Stimulated activated CD4-positive, alpha-beta T cell treated with anti-CD3 and anti-CD28 coated beads, Interleukin-15, amount 100 ng/mL, for 1 hour (primary cell): ENCODE measurements at places on chromosomes 3 and 15.
A peak's percentile ranks its signal among the peaks of the same experiment; 100 is the strongest.

DNA sequence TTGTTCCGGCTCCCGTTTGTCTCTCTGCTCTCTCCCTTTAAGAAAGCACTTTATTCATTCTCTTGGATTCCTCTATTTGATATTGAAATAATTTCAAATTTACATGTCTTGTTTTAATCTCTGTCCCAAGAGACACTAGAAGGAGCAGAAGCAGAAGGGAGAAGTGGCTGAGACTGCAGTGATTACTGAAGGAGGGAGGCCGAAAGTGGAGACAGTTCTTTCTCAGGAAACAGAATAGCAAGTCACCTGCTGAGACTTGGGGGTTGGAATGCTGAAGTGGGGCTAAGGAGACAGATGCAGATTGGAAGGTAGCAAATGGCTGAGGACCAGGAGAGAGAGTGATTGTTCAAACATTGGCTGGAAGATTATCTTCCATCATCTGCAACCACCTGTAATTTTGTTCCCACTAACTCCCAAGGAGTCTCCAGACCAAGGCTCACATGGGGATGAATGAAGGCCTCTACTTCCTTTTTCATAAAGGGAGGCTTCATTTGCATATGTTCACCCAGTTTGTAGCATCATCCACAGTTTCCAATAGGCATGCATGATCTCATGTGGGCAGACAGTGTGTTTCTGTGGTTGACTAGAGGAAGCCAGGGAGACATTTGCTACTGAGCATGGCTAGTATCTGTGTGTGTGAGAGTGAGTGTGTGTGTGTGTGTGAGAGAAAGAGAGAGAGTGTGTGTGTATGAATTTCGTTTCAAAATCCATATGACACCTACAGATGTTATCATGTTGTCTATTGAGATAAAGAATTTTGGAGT is 24.0 kb downstream of the LTF start:
- DNase-seq = no peak

GRCh38 chr15:53559364-53560277 is 199.8 kb downstream of the WDR72 start:
- DNase-seq = no peak

GRCh38 chr3:69368129-69368741 is 17.7 kb downstream of the FRMD4B start:
- no peak for DNase-seq

DNA sequence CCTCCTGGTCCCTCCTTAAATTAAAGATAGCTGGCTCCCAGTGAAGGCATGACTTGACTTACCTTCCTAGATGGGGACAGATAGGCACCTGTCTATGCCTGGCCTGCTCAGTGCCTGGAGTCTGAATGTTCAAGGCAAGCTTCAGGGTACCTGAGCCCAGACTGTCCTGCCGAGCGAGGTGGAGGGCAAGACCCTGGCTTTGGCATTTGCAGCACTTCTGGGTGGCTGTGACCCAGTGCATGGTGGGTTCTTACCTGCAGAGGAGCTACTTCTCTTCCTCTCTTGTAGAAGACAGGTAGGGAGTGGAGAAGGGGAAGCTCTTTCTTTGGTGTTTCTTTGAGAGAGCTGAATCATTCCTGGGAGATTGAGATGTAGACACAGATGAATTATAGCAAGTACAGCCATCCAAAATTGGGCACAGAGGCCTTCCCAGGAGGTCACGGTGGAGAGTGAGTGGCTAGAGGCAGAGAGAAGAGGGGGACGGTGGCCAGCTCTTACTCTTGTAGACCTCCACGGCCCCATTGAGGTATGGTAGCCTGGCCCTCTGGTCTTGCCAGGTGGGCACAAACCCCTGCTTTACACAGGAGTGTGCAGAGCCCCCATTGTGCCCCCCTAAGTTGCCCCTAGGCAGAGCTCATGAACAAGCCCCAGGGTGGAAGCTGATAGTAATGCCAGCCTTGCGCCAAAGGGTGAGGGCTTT is 402.5 kb upstream of the TPM1 start:
- DNase-seq = no peak

DNA sequence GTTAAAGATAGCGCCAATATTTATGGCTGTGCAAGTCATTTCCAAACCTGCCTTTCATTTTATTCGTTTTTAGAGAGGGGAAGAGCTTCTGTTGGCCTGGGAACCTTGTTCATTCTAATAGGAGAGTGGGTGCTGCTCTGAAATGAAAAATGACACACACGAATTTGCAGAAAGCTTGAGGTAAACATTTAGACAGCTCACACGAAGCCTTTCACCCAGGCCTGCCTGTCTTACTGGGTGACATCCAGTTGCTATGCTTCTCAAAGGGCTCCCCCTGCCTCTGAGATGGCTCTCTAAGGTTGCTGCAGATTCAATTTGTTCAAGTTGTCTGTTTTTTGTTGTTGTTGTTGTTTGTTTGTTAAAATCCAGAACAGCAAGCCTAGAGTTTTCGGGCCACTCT is 18.2 kb downstream of the PEX5L start:
- no peak for DNase-seq

DNA sequence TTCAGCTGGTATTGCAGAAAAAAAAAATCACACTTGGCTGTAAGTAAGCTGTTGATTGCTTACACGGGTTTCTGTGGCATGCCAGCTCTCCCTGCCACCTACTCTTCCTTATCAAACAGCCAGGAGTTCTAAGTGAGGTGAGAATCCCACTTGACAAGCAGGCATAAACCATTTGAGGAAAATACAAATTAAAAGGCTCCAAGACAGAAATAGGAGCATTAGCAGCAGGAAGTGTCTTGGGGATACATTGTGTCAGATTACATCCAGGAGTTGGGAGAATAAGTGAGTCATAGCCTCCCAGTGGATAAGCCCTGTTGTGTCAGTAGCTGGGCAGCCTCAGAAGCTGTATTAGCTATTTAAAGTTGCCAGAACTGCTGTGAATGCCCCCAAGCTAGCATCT is 256.0 kb downstream of the CNTN4 start:
- DNase-seq = no peak

- no peak for DNase-seq
Observed at GRCh38 chr3:53646723-53647122, 152.3 kb downstream of the CACNA1D start.

GRCh38 chr15:73950831-73951561 is 24.7 kb downstream of the LOXL1 start:
- peak; percentile 63 for DNase-seq

GRCh38 chr15:50134524-50135024 is 15.5 kb upstream of the ATP8B4 start:
- no peak for DNase-seq

GRCh38 chr3:157201648-157202278 is 41.8 kb upstream of the CCNL1 start:
- no peak for DNase-seq

GRCh38 chr15:52221730-52222129 is 30.5 kb upstream of the GNB5 start:
- DNase-seq = no peak

GRCh38 chr3:40109641-40110490 is 199.6 kb upstream of the EIF1B start:
- no peak for DNase-seq

GRCh38 chr15:94297558-94297957 is 66.2 kb downstream of the MCTP2 start:
- no peak for DNase-seq

- DNase-seq = no peak
Observed at GRCh38 chr3:86990734-86991481, at the start of gene VGLL3. Gene VGLL3 (minus strand): TSS chr3:86991149. CDS start chr3:86990743, 406 bp downstream.

DNA sequence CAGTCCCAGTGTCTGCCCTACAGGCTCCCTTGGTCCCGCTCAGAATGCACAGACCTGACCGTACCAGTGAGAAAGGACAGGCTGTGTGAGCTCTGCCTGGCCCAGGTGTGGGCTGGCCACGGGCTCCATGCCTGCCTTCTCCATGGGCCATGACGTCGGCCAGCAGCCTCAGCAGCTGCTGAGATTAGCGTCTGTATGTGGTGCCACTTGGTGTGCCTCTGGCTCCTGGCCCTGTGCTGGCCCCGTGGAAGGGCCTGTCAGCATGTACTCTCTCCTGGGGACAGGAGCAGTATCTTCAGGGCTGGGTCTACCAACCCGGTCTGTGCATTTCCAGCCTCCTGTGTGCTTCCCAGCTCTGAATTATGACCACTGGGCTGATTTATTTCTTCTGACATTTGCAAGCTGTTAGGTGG is 25.7 kb downstream of the KLF13 start:
- DNase-seq = no peak

- no peak for DNase-seq
Observed at GRCh38 chr3:146503461-146504202, 34.3 kb upstream of the PLSCR2 start.

DNA sequence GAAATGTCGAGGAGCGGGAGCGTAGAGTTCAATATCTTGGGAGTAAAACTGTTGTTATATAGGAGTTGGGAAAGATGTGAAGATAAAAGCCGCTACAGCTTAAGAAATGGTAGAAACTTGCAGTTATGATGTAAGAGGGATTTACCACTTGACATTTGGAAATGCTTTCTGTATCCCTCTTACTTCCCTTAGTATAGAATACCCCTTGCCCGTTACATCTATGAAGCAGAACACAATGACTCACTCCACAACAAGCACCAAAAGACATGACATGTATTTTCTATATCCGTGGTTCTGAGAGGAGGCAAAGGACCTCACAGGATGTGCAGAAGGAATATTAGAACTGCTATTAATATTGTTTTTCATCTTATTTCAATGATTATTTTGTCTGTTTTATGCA is 254.2 kb upstream of the NR2F2 start:
- DNase-seq = no peak

- DNase-seq = no peak
Observed at GRCh38 chr15:70322051-70322668, 224.4 kb upstream of the TLE3 start.

- no peak for DNase-seq
Observed at GRCh38 chr15:90261811-90262210, 3.7 kb upstream of the NGRN start.
